ENCODE measurements at places on chromosomes 6 and 20.

- peak; percentile 55 for DNase-seq
Observed at GRCh38 chr20:21048841-21049273, 57.3 kb downstream of the LINC00237 start.

GRCh38 chr6:3001773-3002293 lies 2.1 kb downstream of the NQO2 start:
- DNase-seq = peak; percentile 85

- DNase-seq = no peak
Observed at GRCh38 chr6:14946753-14947152, 299.1 kb upstream of the JARID2 start.

- peak; percentile 66 for DNase-seq
Observed at GRCh38 chr6:128491100-128491581, 29.3 kb downstream of the PTPRK start.

DNA sequence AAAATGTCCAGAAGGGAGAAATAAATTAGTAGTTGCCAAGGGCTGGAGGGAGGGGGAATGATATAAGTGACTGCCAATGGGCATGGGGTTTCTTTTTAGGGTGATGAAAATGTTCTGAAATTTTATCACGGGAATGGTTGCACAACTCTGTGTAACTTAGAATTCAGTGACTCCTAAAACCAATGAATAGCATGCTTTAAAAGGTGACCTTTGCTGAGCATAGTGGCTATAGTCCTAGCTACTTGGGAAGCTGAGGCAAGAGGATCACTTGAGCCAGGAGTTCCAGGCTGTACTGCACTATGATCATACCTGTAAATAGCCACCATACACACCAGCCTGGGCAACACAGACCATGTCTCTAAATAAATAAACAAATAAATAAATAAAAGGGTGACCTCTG lies 109.0 kb downstream of the ATG5 start:
- no peak for DNase-seq

- DNase-seq = no peak
Observed at GRCh38 chr6:12592634-12593033, 123.9 kb upstream of the PHACTR1 start.

GRCh38 chr6:156976216-156977127 lies 199.3 kb downstream of the ARID1B start:
- no peak for DNase-seq

GRCh38 chr6:12026120-12026519 lies 14.0 kb downstream of the HIVEP1 start:
- DNase-seq = no peak

DNA sequence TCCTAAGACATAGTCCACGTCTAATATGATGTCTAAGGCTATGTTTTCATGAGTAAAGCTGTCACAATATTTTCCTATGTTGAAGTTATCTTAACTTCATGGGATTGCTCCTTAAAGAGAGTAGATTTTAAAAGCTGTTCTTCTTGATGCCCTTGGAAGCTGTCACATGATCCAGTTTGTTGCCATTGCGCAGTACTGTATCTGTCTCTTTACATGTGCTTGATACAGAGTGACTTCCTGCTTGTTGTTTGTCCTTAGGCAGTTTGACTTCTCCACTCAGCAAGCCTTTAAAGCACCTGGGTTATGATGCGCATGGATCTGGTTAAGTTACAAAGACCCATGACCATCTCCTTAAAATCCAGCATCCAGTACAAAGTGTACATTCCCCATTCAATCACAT lies 85.4 kb downstream of the CDYL start:
- no peak for DNase-seq

DNA sequence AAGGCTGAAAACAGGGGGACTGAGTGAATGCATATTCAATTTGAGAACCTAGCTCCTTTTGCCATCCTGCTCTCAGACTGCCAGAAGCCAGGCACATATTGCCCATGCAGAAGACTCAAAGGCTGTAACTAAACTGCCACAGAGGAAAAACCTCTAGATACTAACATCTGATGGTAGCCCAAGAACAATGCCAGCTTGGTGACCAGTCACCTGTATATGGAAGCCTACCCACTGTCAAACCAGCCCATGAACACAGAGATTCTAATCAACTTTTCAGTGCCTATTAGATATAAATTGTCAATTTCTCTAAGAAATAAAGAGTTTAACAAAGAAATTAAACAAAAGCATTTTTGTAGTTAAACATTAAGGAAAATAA lies 34.2 kb downstream of the GPR63 start:
- no peak for DNase-seq

DNA sequence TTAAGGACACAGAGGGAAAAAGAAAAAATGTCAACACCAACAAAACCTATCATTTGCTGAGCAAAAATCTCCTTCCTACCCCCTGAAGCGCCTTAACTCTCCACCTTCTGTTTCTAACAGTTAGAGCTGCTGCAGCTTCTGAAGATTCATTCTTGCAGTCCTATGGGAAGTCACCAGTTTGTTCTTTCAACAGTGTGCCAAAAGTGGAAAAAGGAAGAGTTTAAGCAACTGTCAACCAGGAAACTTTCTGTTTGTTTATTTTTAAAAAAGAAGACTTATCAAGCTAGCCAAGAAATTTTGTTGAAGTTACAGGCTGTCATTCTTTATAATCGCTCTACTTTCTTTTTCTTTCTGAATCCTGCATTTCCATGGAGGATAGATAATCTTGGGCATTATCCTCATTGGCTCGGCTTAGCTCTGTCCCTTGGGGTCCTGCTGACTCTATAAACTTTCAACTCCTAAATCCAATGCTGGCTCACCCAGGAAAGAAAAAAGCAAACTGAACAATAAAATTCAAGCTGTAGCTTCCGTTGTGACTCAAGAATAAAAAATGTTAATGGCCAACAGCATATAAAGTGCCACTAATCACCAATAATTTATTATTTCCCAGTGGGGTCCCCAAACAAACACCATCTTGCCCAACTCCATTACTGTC lies 172.8 kb upstream of the CITED2 start:
- no peak for DNase-seq

DNA sequence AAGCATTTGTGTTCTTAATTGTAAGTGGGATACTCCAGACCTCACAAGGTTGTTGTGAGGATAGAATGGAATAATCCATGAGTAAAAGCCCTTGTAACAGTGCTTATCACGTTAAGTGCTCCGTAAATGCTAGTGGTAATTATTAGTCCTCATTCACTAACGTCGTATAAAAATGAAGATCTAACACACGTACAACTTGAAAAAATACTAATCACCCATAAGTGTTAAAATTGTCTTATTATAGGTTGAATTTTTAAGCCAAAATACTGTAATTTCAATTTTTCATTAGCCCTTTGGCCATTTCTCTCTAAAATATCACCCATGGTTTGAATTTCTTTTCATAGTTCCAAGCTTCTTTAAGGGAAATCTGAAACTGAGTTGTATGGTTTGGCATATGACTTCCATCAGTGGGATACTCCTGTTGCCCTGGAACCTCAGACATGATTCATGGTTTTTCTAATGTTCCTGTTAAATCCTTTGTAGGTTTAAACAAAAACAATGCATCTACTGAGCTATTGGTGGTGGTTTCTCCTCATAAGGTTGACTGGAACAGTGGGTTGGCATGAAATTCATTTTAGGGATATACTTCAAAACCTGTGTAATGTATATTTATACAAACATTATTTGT lies 19.1 kb downstream of the XRN2 start:
- DNase-seq = no peak

DNA sequence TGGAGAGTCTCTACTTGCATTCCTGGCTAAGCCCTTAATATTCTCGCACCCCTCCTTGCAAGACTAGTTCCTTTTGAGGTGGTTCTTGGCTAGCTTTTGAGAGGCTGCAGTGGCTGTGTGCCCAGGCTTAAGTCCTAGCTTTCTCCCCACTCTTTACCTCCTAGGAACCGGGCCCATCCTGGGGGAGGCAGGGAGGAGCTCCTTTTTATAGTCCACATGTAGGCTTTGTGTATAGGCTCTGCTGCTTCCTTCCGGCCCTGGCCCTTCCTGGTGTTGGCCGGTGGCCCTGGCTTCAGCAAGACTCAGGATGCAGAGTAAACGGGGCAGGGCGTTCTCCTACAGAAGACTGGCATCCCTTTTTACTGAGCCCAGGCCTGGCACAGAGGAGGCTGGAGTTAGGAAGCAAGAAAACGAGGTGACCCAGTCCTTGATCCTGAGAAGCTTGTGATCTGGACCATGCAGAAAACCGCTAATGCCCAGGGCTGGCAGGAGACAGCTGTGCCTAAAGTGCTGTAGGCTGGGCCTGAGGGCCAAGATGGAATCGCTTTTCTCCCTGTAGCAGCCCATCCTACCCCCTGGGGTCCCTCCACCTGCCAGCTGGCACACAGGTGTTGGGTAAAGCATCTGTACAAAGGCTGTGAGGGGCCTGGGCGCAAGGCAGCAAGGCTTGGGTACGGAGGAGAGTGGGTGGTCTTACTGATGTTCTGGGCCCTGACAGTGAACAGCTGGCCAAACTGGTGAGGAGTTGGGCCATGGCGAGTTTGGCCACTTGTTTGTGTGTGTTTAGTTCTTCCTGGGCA lies 8.7 kb downstream of the PLCG1 start:
- DNase-seq = no peak

DNA sequence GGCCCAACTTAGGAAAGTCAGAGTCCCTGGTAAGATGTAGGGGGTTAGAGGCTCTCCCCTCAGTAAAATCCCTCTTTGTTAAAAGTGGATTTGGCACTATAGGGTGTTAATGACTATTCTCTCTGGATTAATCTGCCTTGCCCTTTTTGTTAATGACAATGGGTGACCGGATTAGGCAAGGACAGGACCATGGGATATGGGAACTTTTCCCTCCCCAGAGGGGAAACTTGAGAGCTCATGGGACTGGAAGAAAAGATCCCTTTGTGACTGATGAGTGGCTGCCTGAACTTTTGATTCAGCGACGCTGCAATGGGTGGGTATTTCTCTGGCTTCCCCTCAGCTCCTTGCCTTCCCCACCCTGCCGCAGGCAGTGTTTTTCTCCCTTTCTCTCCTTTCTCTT lies 12.2 kb upstream of the TAAR9 start:
- no peak for DNase-seq

GRCh38 chr6:134199848-134200606 lies 117.9 kb downstream of the SGK1 start:
- peak; percentile 98 for DNase-seq

DNA sequence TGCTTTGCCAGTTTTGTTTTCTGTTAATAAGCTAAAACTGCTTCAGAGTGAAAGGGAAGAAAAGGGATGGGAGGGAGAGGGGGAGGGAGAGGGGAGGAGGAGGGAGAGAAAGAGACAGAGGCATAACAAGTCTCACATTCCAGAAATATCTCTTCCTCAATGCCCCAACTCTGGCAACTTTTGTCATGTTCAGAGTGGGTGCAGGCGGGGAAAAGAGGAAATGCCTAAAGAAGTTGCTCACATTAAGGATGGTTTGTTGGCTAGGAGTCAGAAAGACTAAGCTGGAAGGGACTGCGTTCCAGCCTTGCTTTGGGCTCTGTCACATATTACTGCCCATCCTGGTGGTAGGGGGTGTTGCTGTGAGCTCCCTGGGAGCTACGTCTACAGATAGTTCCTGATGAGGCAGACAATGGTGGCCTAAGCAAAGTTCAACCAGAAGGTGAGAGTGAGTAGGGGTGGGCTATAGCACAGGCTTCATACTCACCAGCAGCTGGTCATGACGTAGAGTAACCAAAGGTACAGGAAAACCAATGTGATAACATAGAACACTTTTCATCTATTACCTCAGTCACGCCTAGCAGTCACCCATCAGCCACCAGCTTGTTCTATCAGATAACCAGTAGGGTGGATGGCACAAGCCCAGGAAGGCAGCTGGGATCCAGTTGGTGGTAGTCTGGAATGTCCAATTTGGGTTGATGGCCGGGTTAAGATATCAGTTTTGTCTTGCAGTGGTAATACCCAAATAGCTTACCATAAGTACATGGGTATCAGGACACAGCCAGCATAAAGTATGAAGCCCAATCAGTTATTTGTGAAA lies 2.1 kb downstream of the TSPYL4 start:
- DNase-seq = no peak

- no peak for DNase-seq
Observed at GRCh38 chr20:58140787-58141425, 87.5 kb downstream of the ANKRD60 start.

GRCh38 chr6:120960761-120961160 lies 373.5 kb downstream of the TBC1D32 start:
- no peak for DNase-seq

DNA sequence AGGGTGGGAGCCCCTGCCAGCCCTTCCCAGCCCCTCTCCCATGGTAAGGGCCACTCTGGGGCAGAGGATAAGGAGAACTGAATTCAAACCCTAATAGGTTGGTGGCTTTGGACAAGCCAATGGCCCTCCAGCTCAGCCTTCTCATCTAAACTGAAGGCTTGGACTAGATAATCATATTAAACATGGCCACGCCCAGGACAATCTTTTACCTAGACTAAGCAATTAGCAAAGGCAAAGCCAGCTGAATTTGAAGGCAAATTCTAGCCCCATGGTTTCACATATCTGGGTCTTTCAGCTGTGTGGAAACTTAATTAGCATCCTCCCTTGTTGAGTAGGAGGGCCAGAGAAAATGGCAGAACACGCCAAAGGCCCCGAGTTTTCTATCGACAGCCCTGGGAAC lies 10.7 kb downstream of the SLC22A23 start:
- DNase-seq = no peak

DNA sequence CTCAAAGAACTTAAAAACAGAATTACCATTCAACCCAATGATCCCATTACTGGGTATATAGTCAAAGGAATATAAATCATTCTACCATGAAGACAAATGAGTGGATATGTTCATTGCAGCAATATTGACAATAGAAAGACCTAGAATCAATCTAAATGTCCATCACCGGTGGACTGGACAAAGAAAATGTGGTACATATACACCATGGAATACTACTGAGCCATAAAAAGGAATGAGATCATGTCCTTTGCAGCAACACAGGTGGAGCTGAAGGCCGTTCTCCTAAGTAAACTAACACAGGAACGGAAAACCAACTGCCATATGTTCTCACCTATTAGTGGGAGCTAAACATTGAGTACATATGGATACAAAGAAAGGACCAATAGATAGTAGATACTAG lies 576.7 kb upstream of the CITED2 start:
- no peak for DNase-seq

DNA sequence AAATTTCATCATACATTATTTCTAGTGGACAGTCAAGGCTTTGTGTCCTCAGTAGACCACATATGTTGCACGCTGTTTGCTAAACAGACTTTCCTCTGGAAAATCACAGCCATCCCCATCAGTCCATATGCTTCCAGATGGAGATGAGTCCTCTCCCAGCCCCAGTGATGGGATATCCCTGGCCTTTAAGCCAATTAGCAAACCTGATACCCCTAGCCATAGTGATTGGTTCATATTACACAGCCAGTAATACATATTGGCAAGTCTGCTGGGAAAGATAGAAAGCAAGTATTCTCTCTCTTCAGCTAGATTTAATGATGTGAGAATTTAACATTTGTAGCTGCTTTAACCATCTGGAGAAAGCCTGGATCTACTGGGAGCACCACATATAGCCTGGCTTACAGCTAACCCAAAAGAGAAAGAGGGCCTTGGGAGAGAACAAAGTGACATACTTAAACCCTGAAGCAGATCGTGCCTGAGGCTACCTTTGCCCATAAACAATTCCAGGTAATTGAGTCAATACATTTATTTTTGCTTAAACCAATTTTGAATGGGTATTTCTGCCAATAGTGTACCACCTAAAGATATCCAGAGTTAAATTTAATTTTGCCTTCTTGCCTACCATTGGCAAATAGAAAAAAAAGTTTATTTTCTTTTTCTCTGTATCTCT lies 103.5 kb upstream of the HIVEP1 start:
- DNase-seq = no peak

Measured in HepG2 (cell line).